Renal pelvis (tissue), 12 donors: ENCODE measurements at places on chromosomes 11 and 22. TPM values are rescaled to one million over a fixed set of nuclear protein-coding genes. Genes with fewer than 3 reads are reported as not detected.

GRCh38 chr22:44475706-44476105, 22.3 kb downstream of the RTL6 start:
- no peak for DNase-seq

DNA sequence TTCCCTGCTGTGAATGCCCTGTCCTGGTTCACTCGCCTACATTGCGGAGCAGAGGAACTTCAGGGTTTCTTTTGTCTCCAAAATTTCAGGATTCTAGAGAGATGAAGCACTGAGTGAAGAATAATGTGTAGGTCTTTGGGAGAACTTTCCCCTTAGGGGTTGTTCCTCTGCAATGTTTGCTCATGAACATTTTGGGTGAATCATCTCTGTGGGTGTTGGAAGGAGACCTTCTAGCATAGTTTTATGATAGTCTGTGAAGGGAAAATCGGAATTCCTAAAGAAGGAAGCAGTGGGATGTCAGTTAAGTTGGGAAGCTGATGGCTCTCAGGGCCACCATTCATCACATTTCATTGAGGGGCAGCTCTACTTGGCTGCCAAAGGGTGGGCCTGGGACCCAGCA, 64.8 kb downstream of the MIAT start:
- DNase-seq, result no peak

DNA sequence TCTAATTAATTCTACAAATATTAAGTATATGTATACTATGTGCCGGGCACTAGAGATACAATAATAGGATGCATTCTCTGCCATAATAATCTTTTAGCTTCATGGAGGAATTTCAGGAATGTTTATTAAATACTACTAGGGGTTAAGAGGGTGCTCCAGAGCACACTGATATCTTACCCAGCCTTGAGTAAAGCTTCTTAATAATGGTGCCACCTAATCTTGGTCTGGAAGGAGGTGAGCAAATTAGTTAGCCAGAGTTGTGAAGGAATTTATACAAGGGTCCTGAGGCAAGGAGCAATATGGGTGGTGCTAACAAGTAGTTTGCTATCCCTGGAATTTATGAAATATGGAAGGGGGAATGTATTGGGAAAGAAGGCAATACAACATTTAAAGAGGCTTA, 21.7 kb downstream of the ELP4 start:
- no peak for DNase-seq

GRCh38 chr11:95415837-95416304, 184.9 kb upstream of the SESN3 start:
- no peak for DNase-seq

DNA sequence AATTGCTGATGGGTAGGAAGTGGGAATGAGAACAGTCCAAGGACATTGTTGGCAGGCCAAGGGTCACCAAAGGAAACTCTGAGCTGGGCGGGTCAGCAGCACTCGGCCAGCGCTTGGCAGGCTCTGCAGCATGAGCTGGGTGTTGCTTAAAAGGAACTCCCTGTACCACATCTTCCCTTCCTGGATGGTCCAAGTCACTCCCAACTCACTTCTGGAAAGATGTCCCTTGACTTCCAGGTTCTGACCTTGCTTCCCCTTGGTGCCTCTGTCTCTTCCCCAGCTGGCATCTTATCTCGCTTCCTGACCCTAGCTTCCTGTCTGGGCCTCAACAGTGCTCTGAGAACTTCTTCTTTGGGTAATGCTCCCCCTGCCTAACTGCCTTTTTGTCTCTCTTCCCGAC, 24.8 kb upstream of the SWAP70 start:
- DNase-seq, result no peak

- no peak for DNase-seq
These were observed 200.0 kb downstream of the AASDHPPT start for GRCh38 chr11:106277484-106277883.

Gene PIWIL4
- polyA plus RNA-seq, result 3.7 TPM

Gene STK33
- 37.0 TPM for polyA plus RNA-seq

Gene INSC
- 1.1 TPM for polyA plus RNA-seq

Gene ZNF195
- polyA plus RNA-seq, result 41.1 TPM

Gene SNX32
- polyA plus RNA-seq, result 2.1 TPM

Gene PDGFD
- 25.9 TPM for polyA plus RNA-seq

Gene TCIRG1
- 26.6 TPM for polyA plus RNA-seq
